ENCODE measurements at places on chromosomes 6 and 20.

DNA sequence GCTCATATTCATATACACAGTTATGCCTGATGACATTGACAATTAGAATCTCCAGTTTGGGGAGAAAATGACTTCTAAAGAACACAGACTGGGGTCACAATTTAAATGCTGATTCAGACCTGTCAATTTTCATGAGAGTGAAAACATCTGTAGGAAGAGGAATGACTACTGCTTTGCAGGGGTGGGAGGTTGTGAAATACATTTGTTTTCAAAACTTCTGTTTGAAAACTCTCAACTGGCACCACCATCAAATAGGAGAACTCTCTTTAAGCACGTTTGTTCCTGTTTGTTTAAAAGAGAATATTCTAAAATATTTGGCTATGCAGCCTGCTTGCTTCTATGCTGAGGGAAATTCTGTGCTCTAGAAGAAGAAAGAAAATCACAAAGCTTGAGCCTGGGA is 50.8 kb upstream of the ADGRF5 start:
- DNase-seq, result no peak

DNA sequence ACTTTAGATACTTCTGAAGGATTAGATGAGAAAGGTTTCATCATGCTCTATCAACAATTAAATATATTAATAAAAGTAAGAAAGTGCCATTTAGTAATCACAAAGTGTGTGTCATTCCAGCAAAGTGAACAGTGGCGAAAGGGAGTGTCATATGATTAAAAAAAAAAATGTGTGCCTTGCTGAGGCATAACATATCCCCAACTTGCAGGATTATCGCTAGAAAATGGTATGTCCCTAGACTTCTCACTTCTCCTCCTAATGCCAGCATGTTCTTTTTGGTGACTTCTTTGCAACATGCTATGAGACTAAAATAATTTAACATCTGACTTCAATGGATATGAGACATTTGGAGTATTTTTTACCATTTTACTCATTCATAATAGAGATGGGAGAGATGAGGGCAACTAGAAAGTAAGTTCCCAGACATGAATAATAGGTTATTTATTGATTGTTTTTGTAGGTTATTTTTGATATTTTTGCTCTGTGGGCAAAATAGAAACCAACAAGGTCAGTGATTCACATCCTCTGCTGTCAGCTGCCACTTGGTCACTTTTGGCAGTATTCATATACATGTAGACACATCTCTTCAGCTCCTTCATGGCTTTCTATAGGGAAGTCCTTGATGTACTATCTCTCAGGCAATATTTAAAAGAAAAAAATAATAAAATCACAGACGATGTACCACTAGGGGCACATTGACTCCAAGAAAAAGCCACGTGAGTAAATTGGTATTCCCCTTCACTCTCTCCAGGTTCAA is 370.1 kb downstream of the BMP2 start:
- DNase-seq, result no peak

GRCh38 chr6:1765160-1765903 is 155.6 kb downstream of the FOXC1 start:
- DNase-seq, result no peak

DNA sequence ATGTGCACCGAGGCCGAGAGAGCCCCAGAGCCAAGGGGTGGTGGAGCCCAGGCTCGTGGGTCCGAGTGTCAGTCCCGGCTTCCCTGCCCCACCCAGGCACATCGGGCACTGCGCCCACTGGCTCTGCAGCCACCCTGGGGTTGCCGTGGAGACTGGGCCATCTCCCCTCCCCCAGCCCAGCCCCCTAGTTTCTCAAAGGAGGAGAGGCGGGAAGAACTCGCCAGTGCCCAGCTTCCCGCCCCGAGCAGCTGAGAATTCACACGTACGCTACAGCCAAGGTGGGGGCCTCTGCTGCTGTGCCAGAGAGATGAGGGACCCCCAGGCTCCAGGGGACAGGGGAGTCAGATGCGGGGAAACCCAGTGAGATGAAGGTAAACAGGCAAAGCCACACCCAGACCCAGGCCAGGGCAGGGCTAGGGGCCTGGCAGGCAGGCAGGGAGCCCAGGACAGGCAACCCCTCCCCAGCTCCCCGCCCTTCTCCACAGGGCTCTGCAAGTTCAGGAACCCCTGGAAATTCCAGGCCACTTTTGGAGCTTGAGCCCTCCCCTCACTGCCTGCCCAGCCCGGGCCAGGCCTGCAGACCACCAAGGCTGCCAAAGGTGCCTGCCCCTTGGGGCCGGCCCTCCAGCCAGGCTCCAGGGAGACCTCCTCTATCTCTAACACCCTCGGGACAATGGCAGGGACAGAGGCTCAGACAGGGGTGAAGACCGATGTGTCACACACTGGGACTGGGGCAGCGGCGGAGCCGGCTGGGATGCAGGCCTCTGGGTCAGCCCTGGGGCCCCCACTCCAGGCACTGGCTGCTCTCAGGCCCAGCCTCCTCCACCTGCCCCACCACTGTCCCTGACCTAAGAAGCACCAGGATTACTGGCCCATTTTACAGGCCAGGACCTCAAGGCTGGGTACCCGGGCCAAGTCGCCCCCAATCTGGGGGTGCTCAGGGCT is 6.0 kb downstream of the LAMA5 start:
- no peak for DNase-seq

- no peak for DNase-seq
These were observed 62.9 kb downstream of the TRMT6 start for GRCh38 chr20:5887386-5887785.

- DNase-seq, result no peak
These were observed 271.2 kb downstream of the PRL start for GRCh38 chr6:22025468-22026163.
